ENCODE measurements at places on chromosomes 5 and 9.

- no peak for DNase-seq
Observed at GRCh38 chr9:38439291-38439915, 15.1 kb upstream of the IGFBPL1 start.

DNA sequence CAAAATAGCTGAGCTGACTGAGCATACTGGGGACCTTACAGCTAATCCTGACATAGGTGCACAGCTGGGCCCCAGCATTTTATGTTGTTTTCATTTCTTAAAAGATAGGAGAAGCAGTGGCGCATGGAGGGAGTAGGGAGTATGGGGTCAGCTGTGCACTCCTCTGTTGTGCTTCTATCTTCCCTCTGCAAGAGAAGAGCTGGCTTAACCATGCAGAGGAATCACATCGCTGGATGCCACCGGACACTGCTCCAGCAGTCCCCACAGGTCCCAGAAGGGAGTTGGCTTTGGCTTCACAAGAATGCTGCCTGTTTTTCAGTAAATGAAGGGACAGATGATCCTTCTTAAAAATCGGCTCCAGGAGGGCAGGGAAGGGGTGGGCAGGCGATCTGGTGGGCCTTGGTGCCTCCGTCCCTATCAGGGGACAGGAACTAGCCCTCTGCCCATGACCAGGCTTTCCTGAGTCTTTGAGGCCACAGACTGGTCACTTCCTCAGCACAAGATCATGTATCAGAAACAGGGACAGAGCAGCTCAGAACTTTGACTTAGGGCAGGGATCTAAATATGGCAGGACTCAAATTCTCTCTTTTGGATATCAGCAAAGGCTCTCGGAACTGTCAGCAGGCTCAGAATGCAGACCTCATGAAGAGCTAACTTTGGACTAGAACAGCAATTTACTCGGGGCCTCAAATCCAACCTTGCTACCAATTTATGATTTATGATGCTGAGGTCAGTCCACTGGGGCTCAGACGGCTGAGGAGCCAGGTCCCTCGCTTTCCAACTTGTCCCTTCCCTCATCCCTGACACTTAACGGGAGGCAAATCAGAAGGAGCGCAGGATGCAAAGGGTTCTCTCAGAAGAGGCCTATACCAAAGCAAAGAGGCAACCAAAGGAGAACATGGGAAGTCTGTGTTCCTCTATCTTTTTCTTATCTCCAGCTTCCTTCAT is 47.2 kb downstream of the MARCHF3 start:
- no peak for DNase-seq

- DNase-seq = no peak
Observed at GRCh38 chr9:94568250-94568889, 13.5 kb downstream of the PCAT7 start.

- no peak for DNase-seq
Observed at GRCh38 chr9:27940535-27940934, 367.3 kb upstream of the C9orf72 start.

- no peak for DNase-seq
Observed at GRCh38 chr5:107468276-107468675, 202.5 kb downstream of the EFNA5 start.

DNA sequence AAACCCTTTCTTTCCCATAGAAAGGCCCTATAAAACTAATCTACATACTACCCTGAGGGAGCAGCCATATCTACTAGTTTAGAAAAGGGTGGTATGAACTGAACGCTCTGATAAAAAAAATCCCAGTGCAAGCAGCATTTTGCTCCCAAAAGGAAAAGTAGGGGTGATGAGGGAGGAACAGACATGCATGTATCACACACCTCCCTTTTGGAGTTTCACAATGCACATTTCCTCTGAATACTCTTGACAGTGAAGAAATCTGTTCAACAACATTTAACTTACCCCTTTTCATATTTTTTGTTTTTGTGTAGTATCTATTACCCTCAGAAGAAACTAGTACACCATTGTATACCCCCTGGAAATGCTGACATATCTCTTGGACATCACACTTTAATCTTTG is 411.4 kb downstream of the MAT2B start:
- no peak for DNase-seq

DNA sequence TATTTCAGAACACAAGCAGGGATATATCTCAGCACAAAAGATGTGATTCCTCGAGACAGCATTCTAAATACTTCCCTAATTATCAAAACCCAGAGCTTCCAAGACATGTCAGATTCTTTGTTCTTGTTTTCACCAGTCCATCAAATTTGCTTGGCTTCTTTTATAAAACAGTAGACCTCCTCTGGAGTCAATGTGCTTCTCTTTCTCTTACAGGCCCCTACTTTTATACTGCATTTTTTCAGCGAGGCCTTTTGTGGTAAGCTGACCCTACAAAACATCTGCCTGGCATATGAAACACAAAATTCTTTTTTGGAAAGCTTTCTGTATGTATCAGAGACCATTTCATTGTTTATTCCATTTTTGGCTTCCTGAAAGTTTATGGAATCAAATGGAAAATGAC is 81.8 kb downstream of the ARSB start:
- DNase-seq = no peak

DNA sequence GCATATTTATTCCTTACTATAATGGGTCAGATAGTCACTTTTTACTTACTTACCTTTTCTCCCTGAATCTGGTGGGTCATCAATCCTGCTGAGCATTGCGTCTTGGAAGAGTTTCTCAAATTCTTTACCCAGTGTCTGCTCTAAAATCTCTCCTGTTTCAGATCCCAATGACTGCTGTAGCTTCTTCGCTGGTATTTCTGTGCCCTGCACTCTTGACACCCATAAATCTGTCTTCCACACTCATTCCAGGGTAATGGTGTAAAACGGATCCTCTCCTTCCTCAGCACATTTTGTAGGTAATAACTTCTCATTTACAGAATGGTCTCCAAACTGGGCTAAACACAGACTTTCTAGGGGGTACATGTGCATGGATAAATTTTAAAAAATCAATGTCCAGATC is 407.4 kb downstream of the DMAC1 start:
- no peak for DNase-seq

GRCh38 chr9:38022203-38022895 is 46.7 kb downstream of the SHB start:
- DNase-seq = no peak

- DNase-seq = no peak
Observed at GRCh38 chr5:93572608-93573353, 8.2 kb downstream of the NR2F1-AS1 start.
